ENCODE measurements at places on chromosomes 2 and 18.

DNA sequence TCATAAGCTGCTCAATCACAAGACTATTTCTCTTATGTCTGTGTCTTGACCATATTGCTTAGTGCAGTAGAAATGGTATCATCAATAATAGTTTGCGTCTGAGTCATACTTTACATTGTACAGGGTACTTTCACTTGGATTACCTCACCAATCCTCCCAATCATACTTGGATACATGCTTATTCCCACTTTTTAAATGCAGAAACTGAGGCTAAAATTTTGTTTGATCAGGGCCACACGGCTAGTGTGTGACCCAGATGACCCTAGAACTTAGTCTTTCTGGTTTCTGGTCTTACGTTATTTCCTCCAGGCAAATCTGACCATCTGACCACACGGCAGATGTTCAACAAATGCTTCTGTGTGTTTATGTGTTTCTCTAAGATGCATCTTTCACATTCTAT lies 23.8 kb upstream of the CCL20 start:
- DNase-seq, result no peak

GRCh38 chr18:22447792-22448191 lies 30.1 kb upstream of the CTAGE1 start:
- DNase-seq, result no peak

GRCh38 chr18:78725426-78725825 lies 254.2 kb upstream of the SALL3 start:
- no peak for DNase-seq

DNA sequence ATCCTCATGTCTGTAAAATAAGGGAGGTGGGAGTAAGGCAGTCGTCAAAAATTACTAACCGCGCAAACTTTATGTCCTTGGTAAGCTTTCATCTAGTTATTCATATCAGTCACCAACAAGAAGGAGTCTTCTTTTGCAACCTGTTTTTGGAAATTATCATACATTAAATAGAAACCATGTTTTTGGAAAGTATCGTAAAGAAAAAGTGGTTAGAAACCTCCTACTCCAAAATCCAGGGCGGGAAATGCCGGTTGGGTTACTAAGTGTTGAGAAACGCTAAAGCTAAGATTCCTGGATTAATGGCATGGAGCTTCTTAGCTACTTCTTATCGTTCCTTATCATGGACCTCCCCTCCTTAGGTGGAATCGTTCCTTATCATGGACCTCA lies 778 bp downstream of the BBS5 start:
- no peak for DNase-seq

DNA sequence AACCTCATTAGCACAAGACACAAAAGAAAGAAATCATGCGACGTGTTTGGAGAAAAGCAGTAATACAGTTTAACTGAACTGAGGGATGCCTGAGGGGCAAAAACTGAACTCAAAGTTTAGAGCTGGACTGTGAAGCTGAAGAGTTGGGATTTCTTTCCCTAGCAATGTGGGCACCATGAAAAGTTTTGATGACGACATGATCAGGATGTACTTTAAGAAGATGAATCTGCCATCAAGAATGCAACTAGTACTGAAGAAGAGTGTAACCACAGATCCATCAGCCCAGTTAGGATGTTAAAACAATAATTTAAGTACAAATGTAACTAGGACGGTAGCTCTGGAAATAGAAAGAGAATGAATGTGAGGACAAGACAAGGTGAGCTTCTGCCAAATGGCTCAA lies 196.2 kb downstream of the VWC2L start:
- no peak for DNase-seq

DNA sequence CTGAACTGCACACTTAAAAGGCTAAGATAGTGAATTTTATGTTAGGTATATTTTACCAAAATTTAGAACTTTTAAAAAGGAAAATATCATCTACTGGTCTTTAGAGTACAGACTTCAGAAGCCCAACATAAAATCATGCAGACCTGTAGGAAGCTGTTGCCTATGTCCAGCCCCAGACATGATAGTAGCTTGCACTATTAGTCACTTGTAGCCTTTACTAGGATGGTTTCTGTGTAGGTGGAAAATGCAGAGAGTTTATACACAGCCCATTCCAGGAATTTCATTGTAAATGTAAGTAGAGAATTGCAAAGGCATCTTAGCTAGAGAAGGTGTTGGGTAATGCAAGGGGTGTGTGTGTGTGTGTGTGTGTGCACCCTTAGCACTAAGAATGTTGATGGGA lies 640.2 kb downstream of the RNF144A start:
- DNase-seq, result no peak

- no peak for DNase-seq
These were observed 9.7 kb downstream of the SMAD7 start for GRCh38 chr18:48940854-48941611.

Data from A549 (cell line).